Activated naive CD4-positive, alpha-beta T cell treated with anti-CD3 and anti-CD28 coated beads for 36 hours (primary cell): ENCODE measurements at places on chromosomes 5 and 9. TPM values are rescaled to one million over a fixed set of nuclear protein-coding genes. Genes with fewer than 3 reads are reported as not detected.

GRCh38 chr9:128259156-128259555 is 16.7 kb downstream of the GOLGA2 start:
- H3K36me3 ChIP-seq: peaks cover 19% of the 10 kb centered on the region
- no peaks in the 10 kb centered on the region for H3K4me1 ChIP-seq
- no peak overlapping the region for H3K4me3 ChIP-seq
- no peak overlapping the region for H3K27ac ChIP-seq
- no peak for DNase-seq

The TRMT10B gene
- 8.1 TPM for total RNA-seq

The GOLM1 gene
- 0.93 TPM for total RNA-seq

GRCh38 chr5:3344671-3345070 is 251.0 kb upstream of the IRX1 start:
- no peak overlapping the region for H3K27ac ChIP-seq
- H3K27me3 ChIP-seq: peaks cover 4% of the 10 kb centered on the region
- H3K4me1 ChIP-seq: no peaks in the 10 kb centered on the region
- no peak for DNase-seq
- H3K36me3 ChIP-seq: no peaks in the 10 kb centered on the region

DNA sequence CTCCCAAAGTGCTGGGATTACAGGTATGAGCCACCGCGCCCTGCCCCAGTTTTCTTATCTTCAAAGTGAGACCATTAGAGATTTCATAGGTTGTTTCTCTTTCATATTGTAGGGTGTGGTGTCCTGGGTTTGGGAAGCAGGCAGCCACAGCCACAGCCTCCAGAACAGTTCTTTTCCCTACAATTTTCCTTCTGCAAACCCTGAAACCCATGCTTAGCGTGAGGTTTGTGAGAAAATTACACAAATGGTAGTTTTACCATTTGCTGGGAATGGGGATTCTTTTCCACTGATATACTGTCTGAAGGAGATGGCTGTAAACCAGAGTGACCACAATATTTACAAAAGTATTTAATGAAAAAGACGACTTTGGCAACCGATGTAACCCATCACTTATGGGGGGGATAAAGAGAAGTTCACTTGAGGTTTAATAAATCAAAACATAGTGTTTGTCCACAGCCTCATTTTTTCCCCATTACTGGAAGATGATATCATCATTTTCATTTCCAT is 26.7 kb upstream of the ECM2 start:
- no peak overlapping the region for H3K4me3 ChIP-seq
- H3K27ac ChIP-seq: no peak overlapping the region
- no peaks in the 10 kb centered on the region for H3K4me1 ChIP-seq
- no peak for DNase-seq
- no peaks in the 10 kb centered on the region for H3K36me3 ChIP-seq

- no peak overlapping the region for H3K4me3 ChIP-seq
- H3K27me3 ChIP-seq: peaks cover 2% of the 10 kb centered on the region
- H3K27ac ChIP-seq: no peak overlapping the region
- no peaks in the 10 kb centered on the region for H3K36me3 ChIP-seq
- no peak for DNase-seq
- no peaks in the 10 kb centered on the region for H3K4me1 ChIP-seq
Observed at GRCh38 chr5:33370466-33370859, 70.3 kb upstream of the TARS1 start.

- peaks cover 6% of the 10 kb centered on the region for H3K4me1 ChIP-seq
- H3K4me3 ChIP-seq: no peak overlapping the region
- H3K27me3 ChIP-seq: no peaks in the 10 kb centered on the region
- peak; percentile 90 for DNase-seq
- peak overlapping the region; percentile 27 for H3K27ac ChIP-seq
Observed at GRCh38 chr9:129131300-129132145, 20.3 kb downstream of the PTPA start.

The TMEM267 gene
- 20.7 TPM for total RNA-seq

The CDX1 gene
- total RNA-seq: not detected

DNA sequence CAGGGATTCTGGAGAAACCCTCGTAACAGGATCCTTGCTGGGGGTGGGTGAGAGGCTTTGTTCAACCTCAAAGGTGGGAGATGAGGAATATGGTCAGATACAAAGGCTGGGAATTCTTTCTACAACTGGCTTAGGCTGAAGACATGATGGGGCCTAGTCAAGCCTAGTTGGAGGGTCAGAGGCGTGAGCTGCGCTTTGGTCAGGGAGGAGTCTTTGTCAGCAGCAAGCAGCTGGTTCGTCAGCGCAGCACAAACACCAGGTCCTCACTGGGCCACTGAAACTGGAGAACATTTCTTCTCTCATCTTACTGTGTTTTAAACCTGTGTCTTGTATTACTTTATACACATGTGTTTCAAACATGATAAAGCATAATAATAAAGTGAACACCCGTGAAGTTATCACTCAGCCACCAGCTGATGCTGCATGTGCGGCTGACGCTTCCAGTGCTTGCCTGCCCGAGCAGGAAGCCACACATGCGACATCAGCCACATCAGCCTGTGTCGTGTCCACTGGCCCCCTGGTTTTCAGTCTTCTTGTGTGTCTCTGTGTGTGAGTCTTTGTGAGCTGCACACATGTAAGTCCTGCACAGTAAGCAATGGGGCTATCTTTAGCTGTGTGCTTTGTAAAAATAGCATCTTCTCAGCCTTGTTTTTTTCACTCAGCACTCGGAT is 81.5 kb downstream of the WNK2 start:
- DNase-seq: no peak
- H3K36me3 ChIP-seq: no peaks in the 10 kb centered on the region
- peaks cover 13% of the 10 kb centered on the region for H3K4me1 ChIP-seq
- no peak overlapping the region for H3K4me3 ChIP-seq
- H3K27ac ChIP-seq: no peak overlapping the region

- H3K4me1 ChIP-seq: no peaks in the 10 kb centered on the region
- H3K36me3 ChIP-seq: no peaks in the 10 kb centered on the region
- DNase-seq: no peak
- H3K27ac ChIP-seq: no peak overlapping the region
- H3K27me3 ChIP-seq: peaks cover 5% of the 10 kb centered on the region
- no peak overlapping the region for H3K4me3 ChIP-seq
Observed at GRCh38 chr5:10836986-10837385, 76.0 kb upstream of the DAP start.

- no peak overlapping the region for H3K4me3 ChIP-seq
- H3K27me3 ChIP-seq: peaks cover 4% of the 10 kb centered on the region
- no peak for DNase-seq
- no peaks in the 10 kb centered on the region for H3K36me3 ChIP-seq
- H3K4me1 ChIP-seq: no peaks in the 10 kb centered on the region
Observed at GRCh38 chr5:124675931-124676846, 70.2 kb downstream of the ZNF608 start.

DNA sequence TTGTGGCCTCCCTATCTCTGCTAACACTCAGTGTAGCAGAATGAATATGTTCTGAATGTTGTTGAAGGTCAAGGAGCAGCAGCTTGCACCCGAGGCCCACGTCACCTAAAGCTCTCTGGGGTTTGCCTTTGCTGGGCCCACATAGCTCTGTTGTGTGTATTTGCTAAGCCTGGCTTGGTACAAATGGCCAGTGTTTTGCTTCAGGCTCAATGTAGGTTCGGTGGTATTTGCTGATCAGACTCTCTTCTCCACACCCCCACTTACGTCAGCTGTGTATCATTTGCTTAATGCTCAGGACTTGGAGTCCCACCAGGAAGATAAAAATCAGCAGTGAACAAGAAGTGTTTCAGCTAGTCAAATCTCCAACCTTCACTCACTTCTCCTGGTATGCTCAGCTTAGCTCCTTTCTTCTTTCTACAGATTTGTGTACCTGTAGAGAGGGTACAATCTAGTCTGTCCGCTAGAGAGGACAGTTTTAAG is 4.8 kb upstream of the RFESD start:
- no peaks in the 10 kb centered on the region for H3K36me3 ChIP-seq
- H3K4me1 ChIP-seq: peaks cover 20% of the 10 kb centered on the region
- no peak for DNase-seq
- H3K27ac ChIP-seq: no peak overlapping the region
- H3K4me3 ChIP-seq: no peak overlapping the region

GRCh38 chr5:14595189-14595588 is 13.6 kb downstream of the OTULINL start:
- peaks cover 4% of the 10 kb centered on the region for H3K36me3 ChIP-seq
- H3K4me3 ChIP-seq: peak overlapping the region; percentile 68

- H3K4me1 ChIP-seq: peaks cover 1% of the 10 kb centered on the region
- H3K4me3 ChIP-seq: no peak overlapping the region
- no peak for DNase-seq
- H3K27me3 ChIP-seq: no peaks in the 10 kb centered on the region
- H3K27ac ChIP-seq: no peak overlapping the region
Observed at GRCh38 chr5:139210585-139210984, 12.4 kb upstream of the SIL1 start.

DNA sequence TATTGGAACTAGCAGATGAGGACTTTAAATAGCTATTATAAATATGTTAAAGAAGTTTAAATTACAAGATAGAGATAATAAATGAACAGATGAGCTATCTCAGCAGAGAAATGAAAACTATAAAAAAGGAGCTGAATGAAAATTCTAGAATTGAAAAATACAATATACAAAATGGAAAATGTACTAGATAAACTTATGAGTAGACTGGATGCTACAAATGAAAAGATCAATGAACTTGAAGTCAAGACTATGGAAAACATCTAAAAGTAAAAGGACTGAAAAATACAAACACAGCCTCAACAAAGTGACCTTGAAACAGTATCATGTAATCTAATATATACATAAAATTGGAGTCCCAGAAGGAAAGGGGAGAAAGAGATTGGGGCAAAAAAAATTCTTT is 10.7 kb upstream of the PDLIM4 start:
- H3K36me3 ChIP-seq: peaks cover 4% of the 10 kb centered on the region
- peaks cover 17% of the 10 kb centered on the region for H3K27me3 ChIP-seq
- H3K4me3 ChIP-seq: no peak overlapping the region
- no peaks in the 10 kb centered on the region for H3K4me1 ChIP-seq
- DNase-seq: no peak
